Colonic mucosa (tissue), 4 donors: ENCODE measurements at places on chromosomes 5 and 9. TPM values are rescaled to one million over a fixed set of nuclear protein-coding genes. Genes with fewer than 3 reads are reported as not detected.

Gene PCDHA11
- total RNA-seq, result not detected

DNA sequence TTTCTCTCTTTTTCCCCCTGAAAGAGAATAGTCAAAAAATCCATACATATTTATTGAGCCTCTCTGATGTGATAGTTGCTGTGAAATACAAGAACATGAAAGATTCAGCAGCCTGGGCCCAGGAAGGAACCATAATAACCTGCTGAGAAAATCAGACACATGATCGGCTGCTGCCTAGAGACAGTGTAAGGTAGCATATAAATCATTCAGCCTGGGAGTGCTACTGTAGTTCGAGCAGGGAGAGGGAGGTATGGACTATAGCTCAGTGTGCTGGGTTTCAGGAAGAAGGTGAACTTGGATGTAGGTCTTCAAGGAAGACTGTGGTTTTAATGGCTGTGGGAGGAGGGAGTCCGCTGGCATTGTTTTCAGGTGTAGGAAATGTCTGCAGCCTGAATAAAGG is 469.1 kb downstream of the RAB3C start:
- H3K36me3 ChIP-seq, result no peaks in the 10 kb centered on the region
- H3K27me3 ChIP-seq, result no peaks in the 10 kb centered on the region
- no peaks in the 10 kb centered on the region for H3K4me1 ChIP-seq
- no peak overlapping the region for H3K4me3 ChIP-seq

DNA sequence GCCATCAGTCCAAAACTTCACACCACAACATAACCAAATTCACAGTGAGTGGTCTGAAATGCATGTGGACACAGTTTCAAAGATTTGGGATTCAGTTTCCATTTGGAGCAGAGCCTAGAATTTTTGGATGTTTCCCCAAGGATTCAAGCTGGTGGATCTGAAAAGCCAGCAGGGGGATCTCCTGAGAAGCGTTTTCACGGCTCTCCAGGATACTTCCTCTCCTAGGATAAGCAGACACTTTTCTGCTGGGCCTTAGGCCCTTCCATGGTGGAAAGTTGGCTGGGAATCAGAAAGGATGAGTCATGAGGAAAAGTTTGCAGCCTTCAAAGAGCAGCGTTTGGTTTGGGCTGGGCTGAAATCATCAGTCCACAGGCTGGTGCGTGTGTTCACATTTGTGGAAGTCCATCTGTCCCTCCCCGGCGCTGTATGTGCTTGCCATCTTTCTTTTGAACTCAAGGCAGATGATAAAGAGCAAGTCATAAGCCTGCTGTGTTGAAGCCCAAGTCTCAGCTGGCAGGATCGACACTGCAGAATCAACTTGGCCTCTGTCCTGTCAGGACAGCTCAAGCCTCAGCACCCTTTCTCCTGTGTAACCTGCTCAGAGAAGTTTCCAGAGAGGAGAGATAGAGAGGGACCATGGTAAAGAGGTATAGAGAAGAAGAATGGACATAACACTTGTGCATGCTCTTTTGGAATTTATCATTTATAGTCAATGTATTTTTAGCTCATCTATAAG is 152.6 kb upstream of the MSX2 start:
- no peaks in the 10 kb centered on the region for H3K36me3 ChIP-seq
- DNase-seq, result peak; percentile 50
- H3K27me3 ChIP-seq, result no peaks in the 10 kb centered on the region
- H3K4me3 ChIP-seq, result no peak overlapping the region

GRCh38 chr5:150540042-150540441 is 32.1 kb downstream of the NDST1 start:
- no peaks in the 10 kb centered on the region for H3K27me3 ChIP-seq
- DNase-seq, result no peak
- H3K4me3 ChIP-seq, result no peak overlapping the region
- H3K27ac ChIP-seq, result no peak overlapping the region

Gene VCAN
- total RNA-seq, result 27.2 TPM

- H3K27me3 ChIP-seq, result no peaks in the 10 kb centered on the region
- H3K4me1 ChIP-seq, result no peaks in the 10 kb centered on the region
- DNase-seq, result no peak
- no peak overlapping the region for H3K27ac ChIP-seq
These were observed 53.3 kb upstream of the ATP10B start for GRCh38 chr5:160905285-160905684.

DNA sequence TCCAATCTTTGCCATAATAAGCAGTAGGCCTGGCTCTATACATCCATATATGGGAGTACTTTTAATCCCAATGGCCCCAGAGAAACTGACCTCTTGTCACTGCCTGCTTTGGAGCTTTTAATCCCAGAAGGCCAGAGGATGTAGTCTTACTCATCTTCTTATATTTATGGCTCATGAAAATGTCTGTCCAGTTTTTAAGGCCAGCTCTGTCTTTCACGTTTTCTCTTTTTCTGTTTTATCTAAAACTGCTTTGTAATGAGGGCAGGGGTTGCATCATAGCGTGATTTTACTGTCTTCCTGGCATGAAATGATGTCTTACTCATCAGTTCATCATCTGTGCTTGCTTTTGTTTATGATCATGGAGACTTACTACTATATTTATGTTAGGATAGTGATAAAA is 1094.9 kb downstream of the MAT2B start:
- H3K36me3 ChIP-seq, result no peaks in the 10 kb centered on the region
- H3K4me1 ChIP-seq, result no peaks in the 10 kb centered on the region
- no peak overlapping the region for H3K4me3 ChIP-seq
- H3K27me3 ChIP-seq, result no peaks in the 10 kb centered on the region
- H3K27ac ChIP-seq, result no peak overlapping the region

Gene ZNF169
- total RNA-seq, result 10.0 TPM

GRCh38 chr9:113593682-113594281 is 130.3 kb downstream of the RGS3 start:
- H3K27ac ChIP-seq, result peak overlapping the region; percentile 3
- H3K27me3 ChIP-seq, result no peaks in the 10 kb centered on the region
- H3K36me3 ChIP-seq, result peaks cover 16% of the 10 kb centered on the region
- DNase-seq, result peak; percentile 65

DNA sequence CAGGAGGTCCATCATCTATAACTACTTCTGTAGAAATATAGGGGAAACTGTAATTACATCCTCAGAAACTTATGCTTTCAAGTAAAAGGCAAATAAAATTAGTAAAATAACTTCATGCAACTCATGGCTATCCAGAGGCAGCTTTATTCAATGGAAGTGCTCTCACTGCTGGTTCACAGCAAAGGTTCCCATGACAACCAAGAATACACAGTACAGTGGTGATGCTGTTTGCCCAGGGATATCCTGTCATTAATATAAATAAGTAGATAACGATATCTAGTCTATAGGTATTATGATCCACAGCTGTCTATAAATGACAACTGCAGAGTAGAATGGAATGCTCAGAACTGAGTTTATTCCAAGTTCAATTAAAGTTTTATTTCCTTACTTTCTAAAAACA is 390.3 kb downstream of the PDE4D start:
- no peaks in the 10 kb centered on the region for H3K27me3 ChIP-seq
- no peaks in the 10 kb centered on the region for H3K4me1 ChIP-seq
- no peak overlapping the region for H3K4me3 ChIP-seq
- no peak for DNase-seq
- no peaks in the 10 kb centered on the region for H3K36me3 ChIP-seq

DNA sequence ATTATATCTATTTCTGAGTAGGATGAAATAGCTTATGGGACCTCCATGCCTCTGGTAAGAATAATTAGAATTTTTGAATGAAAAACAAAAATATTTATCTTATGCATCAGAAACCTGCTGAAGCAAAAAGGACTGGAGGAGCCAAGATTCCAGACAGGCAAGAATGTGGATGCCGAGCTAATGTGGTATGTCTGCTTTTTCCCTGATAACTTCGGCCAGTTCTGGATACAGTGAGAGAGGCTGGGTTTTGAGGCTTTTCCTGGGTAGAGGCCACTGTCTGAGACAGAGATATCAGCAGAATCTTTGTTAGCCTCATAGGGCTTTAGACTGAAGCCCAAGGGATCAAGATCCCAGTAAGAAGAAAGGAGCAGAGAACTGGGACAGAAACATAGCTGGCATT is 5.2 kb upstream of the CTNND2 start:
- H3K4me1 ChIP-seq, result no peaks in the 10 kb centered on the region
- DNase-seq, result no peak
- no peak overlapping the region for H3K4me3 ChIP-seq
- H3K27me3 ChIP-seq, result peaks cover 15% of the 10 kb centered on the region
- H3K27ac ChIP-seq, result no peak overlapping the region
- H3K36me3 ChIP-seq, result no peaks in the 10 kb centered on the region

GRCh38 chr5:145495741-145496140 is 339.4 kb downstream of the PRELID2 start:
- H3K4me1 ChIP-seq, result no peaks in the 10 kb centered on the region
- H3K27ac ChIP-seq, result no peak overlapping the region
- H3K4me3 ChIP-seq, result no peak overlapping the region
- H3K27me3 ChIP-seq, result no peaks in the 10 kb centered on the region

DNA sequence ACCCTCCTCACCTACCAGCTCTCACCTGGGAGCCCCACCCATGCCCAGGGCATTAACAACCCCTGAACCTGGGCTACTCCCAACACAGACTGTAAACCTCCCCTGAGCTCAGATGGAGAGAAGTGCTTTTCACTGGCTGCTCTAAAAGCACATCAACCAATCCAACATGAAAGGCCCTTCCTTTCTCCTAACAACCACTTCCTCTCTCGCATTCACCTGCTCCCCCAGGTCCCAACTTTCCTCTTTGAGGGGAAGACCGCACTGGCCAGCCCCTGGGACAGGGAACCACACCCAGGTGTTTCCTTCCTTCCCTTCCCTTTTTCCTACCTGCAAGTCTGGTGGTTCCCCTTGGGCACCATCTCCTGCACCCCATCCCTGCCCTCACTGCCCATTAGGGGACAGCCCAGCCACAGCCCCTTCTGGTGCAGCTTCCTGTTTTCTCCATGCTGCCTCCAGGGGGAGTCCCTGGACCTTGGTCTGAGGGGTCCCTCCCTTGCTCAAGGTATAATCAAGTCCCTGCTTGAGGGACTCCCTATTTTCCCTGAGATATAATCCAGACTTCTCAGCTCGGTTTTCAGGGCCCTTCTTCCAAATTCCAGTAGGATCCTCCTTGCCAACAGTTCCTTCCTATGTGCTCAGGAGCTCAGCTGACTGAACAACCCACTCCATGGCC is 30.5 kb upstream of the DAB2IP start:
- H3K27me3 ChIP-seq, result no peaks in the 10 kb centered on the region
- no peak overlapping the region for H3K4me3 ChIP-seq
- H3K27ac ChIP-seq, result no peak overlapping the region
- H3K36me3 ChIP-seq, result no peaks in the 10 kb centered on the region
- DNase-seq, result no peak

DNA sequence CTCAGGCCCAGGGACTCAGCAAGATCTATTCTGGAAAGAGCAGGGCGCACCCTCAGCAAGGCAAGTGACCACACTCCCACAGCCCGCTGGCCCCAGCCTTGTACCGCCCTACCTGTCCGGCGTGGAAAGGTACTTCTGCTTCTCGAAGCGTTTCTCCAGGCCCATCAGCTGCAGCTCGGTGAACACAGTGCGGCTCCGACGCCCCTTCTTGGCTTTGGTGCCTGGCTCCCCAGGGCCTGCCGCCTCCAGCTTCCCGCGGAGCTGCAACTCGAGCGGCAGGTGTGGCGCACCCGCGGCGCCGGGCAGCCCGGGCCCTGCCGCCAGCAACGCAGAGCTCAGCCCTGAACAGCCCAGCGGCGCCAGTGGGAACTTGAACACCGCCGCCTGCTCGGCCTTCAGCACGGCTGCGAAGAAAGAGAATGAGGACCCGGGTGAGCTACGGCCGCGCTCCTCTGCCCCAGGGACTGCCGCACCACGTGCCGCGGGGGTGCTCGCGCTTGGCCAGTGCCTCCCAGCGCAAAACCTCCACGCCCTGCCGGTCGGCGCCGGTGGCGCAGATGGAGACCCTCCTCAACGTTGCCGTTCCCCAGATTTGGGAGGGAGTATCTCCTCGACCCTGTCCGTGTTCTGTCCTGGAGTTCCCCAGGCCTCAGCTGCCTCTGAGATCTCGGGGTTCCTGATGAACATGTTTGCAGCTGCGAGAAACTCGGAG is 2.2 kb downstream of the BARX1 start:
- DNase-seq, result no peak
- no peaks in the 10 kb centered on the region for H3K36me3 ChIP-seq
- peaks cover 96% of the 10 kb centered on the region for H3K27me3 ChIP-seq
- H3K4me1 ChIP-seq, result peaks cover 16% of the 10 kb centered on the region
- H3K27ac ChIP-seq, result no peak overlapping the region

Gene LOX
- total RNA-seq, result 2.0 TPM

DNA sequence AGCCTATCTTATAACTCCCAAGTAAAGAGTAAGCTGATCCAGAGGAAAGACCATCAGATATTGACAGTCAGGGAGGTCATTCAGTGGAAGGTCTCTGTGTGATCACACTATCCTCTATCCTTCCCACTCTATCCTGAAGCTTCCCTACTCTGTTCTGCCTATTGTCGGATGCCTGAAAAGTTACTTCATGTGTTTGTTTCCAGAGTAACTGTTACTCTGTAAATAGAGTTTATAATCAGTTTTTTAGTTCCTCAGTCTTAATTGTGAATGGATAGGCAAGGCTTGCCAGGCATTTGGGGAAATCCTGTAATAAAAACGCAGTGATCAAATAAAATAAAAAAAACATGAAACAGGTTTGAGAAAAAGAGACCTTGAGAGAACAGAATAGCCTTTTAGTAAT is 79.8 kb downstream of the XRCC4 start:
- DNase-seq, result no peak
- H3K27ac ChIP-seq, result no peak overlapping the region
- no peaks in the 10 kb centered on the region for H3K27me3 ChIP-seq
- no peaks in the 10 kb centered on the region for H3K36me3 ChIP-seq

DNA sequence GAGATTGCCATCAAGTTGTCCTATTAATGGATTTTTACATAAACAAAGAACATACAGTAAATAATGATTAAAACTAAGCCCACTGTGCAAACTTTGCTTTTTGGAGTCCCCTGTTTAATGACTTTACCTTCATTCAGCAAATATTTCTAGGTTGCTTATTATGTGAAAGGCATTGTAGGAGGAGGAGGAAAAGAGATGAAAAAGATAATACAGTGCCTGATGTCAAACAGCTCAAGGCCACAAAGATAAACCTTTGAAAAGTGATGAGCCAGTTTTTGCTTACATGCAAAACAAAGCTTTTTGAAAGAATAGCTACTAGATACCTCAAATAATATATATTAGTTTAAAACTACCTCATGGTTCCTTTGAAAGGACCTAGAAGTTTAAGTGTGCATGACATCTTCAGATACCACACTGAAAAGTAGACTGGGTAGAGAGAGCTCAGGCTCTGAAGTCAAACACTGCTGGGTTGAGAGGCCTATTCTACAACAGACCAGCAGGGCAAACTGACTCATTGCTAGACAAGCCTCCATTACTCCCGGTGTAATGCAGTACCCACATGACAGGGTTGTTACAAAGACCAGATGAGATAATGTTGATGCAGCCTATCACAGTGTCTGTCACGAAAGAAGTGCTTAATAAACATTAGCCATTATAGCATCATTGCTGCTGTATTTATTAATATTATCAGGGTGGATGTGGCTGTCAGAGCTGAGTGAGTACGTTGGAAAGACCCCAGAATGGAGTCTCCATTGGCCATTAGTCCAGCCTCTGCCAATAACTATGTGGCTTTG is 11.8 kb downstream of the DEPDC1B start:
- no peak for DNase-seq
- no peaks in the 10 kb centered on the region for H3K4me1 ChIP-seq
- no peaks in the 10 kb centered on the region for H3K27me3 ChIP-seq
- no peak overlapping the region for H3K4me3 ChIP-seq
- H3K27ac ChIP-seq, result no peak overlapping the region
